ENCODE measurements at places on chromosomes 6 and 20. TPM values are rescaled to one million over a fixed set of nuclear protein-coding genes. Genes with fewer than 3 reads are reported as not detected.

Gene POPDC3
- total RNA-seq = 0.87 TPM

Gene RAET1G
- total RNA-seq = 0.20 TPM

Gene KIFC1
- 4.2 TPM for total RNA-seq

Gene NFKBIE
- total RNA-seq = 9.9 TPM

Gene TMEM74B
- 0.44 TPM for total RNA-seq

Gene DDO
- total RNA-seq = 2.6 TPM

Gene PTCRA
- not detected for total RNA-seq

Gene CST2
- total RNA-seq = not detected

Gene HLA-DOA
- not detected for total RNA-seq

Gene JAG1
- 78.0 TPM for total RNA-seq

Gene DCDC2
- not detected for total RNA-seq

Gene POM121L2
- total RNA-seq = not detected

Gene CDH4
- total RNA-seq = under 0.01 TPM

Gene HSPA12B
- 8.7 TPM for total RNA-seq

Gene SMAP1
- total RNA-seq = 11.6 TPM

Gene CTNNBL1
- 23.4 TPM for total RNA-seq

Gene GLP1R
- total RNA-seq = not detected

Gene CHRNA4
- not detected for total RNA-seq

Gene GPR63
- total RNA-seq = under 0.01 TPM

Gene RIPPLY2
- total RNA-seq = 0.40 TPM

Gene CLIC5
- under 0.01 TPM for total RNA-seq
